ENCODE measurements at places on chromosomes 1 and 21.

DNA sequence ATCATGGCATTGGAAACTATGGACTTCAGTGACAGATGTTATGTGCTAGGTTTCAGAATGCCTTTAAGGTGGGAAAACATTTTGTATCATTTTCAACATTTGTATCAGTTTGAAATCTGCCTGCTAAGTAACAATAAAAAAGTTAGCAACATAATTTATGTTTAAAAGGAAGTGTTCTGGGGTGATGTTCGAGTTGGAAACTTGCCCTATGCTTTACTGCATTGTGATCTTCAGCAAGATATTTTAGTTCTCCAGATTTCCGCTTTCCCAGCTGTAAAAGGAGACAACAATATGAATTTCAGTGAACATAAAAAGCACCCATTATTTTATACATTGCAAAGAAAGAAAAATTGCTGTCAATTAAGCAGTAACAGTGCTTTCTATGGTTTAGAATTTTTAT is 187.4 kb downstream of the DISC1 start:
- no peak for DNase-seq

- peak; percentile 82 for DNase-seq
These were observed 1.1 kb upstream of the ESPN start for GRCh38 chr1:6423321-6423999.

- no peak for DNase-seq
These were observed 106.3 kb downstream of the COL11A1 start for GRCh38 chr1:103002005-103002404.

DNA sequence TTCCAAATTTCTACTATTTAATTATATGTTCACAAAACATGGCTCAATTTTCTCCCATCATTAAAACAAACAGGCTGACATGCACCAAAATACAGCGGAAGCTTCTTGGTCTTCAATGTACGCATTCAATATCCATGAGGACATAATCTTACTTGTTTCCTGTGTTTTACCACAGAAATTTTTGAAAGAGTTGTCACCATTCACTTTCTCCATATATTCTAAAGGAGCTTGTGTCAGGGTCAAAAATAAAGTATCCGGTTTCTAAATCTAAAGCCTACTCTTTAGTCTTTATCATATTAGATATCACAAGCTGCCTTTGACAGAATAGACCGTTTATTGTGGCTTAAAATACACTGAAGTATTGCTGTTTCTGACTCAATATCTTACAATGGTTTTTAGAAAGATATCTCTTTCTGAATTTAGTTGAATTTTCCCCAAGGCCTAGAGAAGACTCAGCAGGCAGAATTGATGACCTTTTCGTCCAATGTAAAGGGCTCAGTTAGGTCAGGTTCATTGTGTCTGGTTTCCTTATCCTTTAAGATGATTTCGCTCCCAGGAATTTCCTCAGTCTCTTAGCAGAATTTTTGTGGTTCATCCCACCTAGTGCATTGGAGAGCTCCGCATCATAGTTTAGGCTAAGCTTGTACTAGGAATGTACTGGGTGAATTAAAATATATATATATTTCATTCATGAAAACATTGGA is 717.2 kb downstream of the NCAM2 start:
- DNase-seq = no peak

GRCh38 chr1:184388319-184388889 is 1.6 kb downstream of the C1orf21 start:
- DNase-seq = no peak

DNA sequence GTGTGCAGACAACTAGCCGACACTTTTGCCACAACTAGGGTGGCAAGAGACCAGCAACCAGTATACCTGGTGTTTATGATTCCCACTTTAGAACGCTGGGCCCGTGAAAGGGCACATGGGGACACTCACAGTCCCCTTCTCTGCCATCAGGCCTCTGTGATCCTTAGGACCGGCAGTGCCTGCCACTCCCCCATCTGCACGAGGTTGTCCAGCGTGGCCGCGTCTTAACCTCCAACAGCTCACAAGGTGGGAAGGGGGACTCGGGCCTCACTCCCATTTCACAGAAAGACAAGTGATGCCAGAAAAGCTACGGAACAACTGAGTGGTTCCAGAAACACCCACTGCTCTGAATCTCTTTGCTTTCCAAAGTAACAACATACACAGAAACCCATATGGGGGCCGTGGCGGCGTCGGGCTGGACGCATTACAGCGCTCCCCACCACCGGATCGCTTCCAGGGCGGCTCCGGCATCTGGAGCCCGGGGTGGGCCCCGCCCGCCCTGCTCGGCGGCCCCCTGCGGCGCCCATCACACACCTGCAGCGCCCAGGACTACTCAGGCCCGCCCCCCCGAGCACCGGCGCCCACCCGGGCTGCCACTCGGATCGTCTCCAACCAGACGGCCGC is 1.0 kb downstream of the ZNF496 start:
- DNase-seq = no peak

DNA sequence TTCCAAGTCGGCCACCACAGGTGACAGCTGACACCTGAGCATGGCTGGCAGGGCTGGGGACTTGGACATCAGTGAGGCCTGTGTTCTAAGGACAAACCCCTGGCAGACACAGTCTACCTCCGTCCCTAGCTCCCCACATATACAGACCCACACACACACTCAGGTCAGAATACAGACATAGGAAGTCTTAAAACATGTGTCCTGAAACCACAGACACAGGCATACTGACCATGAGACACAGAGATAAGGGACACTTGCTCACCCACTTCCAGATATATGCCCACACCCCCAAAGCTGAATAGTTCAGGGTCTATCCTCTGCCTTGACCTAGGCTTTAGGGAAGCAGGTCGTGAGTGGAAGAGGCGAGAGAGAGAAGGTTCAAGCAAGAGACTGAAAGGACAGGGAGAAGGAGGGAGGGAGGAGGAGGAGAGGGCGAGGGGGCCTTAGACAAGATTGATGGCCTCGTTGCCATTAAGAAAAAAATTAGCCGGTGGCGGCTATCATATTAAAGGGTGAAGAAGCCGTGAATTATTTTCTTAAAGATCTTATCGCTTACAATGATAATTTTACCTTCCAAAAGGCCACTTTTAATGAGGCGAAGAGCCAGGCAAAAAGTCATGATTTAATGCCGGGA is 49.9 kb downstream of the TMEM53 start:
- DNase-seq = no peak

Data from GM12892 (cell line).